ENCODE measurements at places on chromosomes 12 and 14.

DNA sequence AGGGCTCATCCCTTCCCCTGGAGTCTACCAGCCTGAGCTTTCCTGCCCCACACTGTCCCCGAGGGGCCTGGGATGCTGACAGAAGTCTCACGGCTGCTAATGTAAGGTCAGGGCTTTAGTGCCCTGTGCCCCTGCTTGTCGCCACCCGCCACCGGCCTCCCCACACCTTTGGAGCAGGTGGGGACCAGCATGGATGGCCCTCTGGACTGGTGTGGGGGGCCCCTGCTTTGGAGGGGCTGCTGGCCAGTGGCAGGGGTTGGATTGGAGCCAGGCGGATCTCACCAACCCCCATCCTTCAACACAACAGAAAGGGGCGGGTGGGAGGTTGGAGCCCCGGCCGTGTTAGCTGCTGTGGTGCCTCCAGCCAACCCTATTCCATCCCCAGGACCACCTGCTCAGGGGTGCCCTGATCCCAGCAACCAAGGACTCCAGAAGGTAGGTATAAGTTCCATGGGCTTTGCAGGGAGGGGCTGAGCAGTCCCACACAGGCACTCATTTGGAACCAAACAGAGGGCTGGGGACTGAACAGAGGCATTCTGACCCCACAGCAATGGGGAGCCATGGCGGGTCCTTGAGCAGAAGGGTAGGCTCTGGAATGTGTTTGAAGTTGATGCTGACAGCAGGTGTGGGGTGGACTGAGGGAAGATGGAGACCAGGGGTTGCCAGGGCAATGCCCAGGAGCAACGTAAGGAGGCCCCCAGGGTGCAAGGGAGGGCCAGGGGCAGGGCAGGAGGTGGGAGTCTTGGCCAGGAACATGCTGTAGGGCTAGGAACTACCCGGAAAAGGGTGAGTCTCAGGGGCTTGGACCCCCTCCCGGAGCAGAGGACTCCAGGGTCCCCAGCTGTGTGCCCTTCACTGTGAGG lies 145.1 kb upstream of the C14orf180 start:
- no peak for DNase-seq

DNA sequence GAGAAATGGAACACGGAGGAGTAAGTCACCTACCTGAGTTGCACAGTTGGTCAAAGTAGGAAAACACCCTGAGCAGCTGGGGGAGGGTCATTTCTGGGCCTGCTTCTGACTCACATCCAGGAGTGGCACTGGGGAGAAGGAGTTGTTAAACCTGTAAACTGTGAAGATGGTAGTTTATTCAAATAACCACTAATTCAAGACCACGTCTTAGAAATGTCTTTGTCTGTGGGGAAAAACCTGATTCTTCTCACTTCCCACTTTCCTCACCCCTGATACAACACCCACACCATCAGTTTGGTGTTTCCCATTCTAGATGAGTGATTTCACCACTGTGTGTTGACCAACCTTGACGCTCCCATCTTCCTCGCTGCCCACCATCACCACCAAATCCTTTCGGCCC lies 207.1 kb downstream of the ANO4 start:
- DNase-seq: no peak

DNA sequence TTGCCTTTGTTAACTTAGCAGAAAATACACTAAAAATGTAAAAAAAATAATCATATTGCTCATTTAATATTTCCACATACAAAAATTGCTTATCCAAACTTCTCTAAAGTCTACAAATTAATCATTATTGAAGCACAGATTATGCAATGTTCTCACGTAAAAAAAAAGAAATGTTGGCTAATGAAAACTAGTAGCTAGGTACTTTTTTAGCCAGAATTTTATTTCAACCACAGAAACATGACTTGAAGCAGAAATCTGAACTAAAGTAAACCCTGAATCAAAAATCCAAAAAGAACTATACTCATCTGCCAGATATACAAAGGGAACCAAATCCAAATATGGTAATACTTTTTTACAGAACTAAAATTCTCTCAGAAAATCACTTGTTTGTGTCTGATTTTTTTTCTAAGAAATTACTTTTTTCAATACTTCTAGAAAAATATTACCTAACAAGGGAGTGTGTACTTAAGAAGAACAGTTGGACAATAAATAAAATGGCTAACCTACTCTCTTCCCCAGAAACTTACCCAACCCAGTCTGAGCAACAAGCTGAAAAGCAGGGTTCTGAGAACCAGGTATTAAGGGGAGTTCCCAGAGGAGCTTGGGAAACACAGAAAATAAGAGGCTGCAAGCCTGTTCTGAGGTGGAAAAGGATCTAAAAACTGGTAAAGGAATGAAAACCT lies 78.4 kb upstream of the RAP1B start:
- DNase-seq: no peak

GRCh38 chr14:39233680-39234326 lies at the start of gene MIA2:
TSS of gene MIA2 (plus strand) at chr14:39233915. CDS start at chr14:39234115, 200 bp downstream.
- no peak for DNase-seq

DNA sequence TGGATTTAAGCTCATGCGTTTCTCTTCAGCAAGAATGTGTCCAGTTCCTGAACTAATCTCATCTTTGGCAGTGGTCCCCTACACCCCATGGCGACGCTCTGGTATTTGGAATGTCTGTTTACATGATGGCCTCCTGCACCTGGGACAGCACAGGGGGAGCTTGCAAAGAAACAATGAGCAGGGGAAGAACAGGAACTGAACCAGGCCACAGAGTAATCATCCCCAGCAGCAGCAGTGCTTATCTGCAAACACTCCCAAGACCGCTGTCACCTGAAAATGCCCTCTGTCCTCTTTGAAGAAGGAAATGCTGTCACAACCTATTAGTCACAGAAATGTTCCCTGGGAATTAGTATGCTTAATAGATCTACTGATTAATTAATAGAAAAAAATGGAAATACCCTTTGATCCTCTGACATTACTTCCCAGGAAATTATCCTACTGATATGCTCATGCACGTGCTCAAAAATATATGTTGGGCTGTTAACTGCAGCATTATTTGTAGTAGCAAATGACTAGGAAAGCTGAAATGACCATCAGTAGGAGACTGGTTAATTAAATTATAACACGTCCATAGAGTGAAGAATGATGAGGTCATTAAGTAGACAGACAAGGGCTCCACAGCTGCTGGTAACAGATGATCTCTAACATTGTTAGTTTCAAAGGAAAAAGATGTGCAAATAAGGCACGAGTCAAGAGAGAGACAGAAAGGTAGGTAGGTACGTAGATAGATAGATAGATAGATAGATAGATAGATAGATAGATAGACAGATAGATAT lies 279.3 kb upstream of the FLRT2 start:
- DNase-seq: no peak

DNA sequence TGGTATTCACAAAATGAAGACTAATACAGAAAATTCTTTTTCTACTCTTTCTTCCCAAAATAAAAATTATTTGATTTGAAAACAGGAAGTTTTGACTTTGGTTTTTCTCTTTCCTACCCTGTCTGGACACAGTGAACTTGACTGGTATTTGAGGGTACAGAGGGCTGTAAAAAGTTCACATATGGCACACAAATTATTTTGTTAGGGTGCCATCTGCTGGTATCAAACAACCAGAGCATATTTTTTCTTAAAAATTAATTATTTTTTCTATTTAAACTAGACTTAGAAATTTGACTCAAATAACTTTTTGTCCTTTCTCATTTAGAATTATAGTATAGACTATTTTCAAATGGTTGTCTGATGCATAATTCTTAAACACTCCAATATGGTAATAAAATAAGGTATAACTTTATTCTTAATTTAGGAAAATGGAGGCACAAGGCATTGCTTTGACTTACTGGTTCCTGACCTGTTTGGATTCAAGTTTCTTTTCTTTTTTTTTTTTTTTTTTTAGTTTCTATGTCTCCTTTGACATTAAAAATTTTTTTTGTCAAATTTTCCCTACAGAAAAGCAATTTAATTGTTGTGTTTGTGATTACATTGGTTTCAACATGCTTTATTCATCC lies 390.6 kb downstream of the PRKD1 start:
- no peak for DNase-seq

- no peak for DNase-seq
Observed at GRCh38 chr14:81415781-81416180, 15.7 kb upstream of the STON2 start.

GRCh38 chr14:68753690-68754089 lies 39.2 kb downstream of the ZFP36L1 start:
- DNase-seq: no peak

- DNase-seq: no peak
Observed at GRCh38 chr12:52007158-52007921, 594 bp downstream of the TAMALIN start.

- DNase-seq: no peak
Observed at GRCh38 chr14:100673807-100674154, 52.9 kb upstream of the DLK1 start.
